Occipital lobe (tissue), 3 donors: ENCODE measurements at places on chromosomes 11 and 22.
A peak's percentile ranks its signal among the peaks of the same experiment; 100 is the strongest.

GRCh38 chr11:126899961-126900748, 100.4 kb downstream of the KIRREL3 start:
- no peak for DNase-seq

DNA sequence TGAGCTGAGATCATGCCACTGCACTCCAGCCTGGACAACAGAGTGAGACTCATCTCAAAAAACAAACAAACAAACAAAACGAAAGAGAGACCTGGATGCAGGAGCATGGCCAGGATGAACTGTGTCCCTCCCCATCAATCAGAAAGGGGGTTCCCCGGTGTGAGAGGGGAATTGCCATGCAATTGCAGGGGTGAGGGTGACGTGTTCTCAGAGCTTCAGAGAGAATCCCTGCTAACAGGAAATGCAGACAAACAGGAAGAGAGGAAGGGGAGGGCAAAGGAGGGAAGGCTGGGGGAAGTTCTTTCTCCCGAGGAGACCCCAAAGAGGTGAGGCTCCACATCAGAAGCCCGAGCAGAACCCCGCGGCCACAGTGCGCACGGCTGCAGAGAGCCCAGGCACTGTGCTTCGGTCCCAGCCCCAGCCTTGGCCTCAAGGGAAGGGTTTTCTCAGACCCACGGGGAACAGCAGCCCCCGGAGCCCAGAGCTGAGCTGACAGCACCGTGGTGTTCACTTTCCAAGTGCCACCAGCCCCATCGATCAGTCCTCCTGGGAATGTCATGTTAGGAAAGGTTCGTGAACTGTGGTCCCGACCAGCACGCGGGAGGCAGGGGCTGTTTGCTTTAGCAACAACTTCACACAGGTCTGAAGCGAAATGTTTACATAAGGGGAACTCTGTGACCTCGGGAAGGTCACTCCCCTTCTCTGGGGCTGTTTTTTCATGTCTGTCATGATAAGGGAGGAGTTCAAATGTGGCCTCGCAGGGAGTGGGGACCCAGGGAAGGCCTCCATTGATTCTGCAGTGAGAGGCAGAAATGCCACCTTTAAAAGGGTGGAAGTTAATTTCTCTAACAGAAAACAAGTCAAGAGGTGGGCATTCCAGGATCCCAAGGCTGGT, 108.0 kb upstream of the ANO1 start:
- DNase-seq: no peak

- DNase-seq: no peak
These were observed 9.0 kb upstream of the AHNAK start for GRCh38 chr11:62555464-62556107.

- DNase-seq: no peak
These were observed 17.0 kb downstream of the PIM3 start for GRCh38 chr22:49977578-49977977.

GRCh38 chr11:7449211-7449840, 36.0 kb upstream of the OLFML1 start:
- DNase-seq: no peak

GRCh38 chr11:41446107-41446506, 13.3 kb downstream of the LRRC4C start:
- DNase-seq: no peak

DNA sequence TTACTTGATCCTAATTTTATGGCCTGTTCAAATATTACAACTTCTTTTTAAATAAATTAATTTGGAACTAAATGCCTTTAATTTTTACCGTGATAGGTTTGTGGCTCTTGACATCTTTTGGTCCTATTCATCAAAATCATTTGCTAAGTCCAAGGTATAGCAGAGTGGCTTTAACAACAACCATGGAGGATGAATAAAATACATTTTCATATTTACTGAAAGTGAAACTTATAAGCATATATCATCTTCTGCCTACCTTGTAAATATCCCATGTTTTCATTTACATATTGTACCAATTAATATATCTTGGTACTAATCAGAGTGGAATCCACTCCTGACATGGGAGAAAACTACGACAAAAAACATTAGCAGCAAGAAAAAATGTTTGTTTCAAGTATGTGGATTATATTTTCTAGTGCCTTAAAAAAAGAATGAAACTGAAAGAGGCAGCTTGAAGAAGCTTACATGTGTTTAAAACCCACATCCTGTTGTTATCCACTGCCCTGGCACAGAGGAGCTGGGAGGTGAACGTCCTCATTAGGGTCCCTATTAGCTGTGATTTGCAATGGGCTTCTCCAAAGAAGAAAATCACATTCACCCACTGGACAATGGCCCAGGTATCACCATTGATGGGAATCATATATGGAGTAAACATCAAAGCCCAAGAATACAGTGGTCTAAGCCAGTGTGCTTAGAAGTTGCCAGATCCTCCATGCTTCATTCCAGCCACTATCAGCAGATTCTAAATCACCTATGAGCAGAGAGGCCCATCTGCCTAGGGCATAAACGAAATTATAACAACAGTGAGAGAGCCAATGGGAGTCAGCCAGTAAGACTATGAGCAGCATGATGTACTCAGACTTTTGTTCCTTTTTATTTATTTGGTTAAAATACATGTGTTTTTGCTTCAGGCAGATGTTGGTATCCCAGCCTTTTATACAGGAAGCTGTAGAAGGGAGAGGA, 84.7 kb downstream of the MAML2 start:
- no peak for DNase-seq

GRCh38 chr22:49081926-49082325, 745.7 kb downstream of the BRD1 start:
- no peak for DNase-seq

DNA sequence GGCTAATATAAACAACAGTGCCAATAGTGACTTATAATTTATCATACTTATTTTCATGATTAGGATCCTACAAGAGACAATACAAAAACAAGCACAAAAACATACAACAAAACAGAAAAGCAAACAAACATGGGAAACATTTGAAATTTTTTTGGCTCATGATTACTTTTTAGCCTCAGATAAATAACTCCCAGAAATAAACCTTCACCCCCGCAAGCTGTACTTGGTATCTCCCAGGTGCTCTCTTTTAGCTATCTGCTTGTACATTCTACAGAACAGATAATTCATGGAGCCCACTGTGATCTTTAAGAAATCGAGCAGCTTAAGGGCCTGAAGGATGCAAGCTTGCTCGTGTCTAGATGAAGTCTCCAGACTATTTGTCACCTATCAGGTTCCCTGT, 883 bp downstream of the NXPE4 start:
- no peak for DNase-seq

DNA sequence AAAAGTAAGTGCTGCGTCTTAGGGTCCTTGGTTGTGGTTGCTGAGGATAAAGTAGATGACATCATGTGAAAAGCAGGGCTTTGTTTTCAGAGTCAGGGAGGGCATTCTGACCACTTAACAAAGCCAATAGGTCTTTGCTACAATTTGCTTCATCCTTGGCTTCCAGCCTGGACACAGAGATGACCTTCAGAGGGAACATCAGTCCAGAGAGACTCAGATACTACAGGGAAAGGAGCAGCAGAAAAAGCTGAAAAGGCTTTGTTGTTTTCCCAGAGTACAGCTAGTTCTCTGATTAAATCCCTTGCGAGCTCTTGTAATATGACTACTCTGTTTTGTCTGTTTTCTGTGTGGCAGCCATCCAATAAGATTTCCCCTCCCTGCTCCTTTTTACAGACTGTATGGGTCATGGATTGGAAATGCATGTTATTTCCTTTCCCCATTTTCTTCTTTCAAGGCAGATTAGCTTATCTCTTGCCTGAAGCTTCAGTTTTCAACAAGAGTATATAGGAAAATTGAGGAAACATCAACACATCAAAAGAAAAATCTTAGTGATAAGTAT, 31.9 kb downstream of the ATG13 start:
- peak; percentile 27 for DNase-seq
